Activated naive CD8-positive, alpha-beta T cell treated with anti-CD3 and anti-CD28 coated beads, Interleukin-2, amount 10 ng/mL, durations not matched to agents 7 days and 5 days (primary cell): ENCODE measurements at places on chromosomes 2 and 18.

GRCh38 chr2:205765151-205765550 lies 82.8 kb downstream of the NRP2 start:
- H3K27me3 ChIP-seq = peaks cover 28% of the 10 kb centered on the region
- H3K4me3 ChIP-seq = no peak overlapping the region
- H3K4me1 ChIP-seq = peaks cover 3% of the 10 kb centered on the region
- DNase-seq = no peak
- H3K36me3 ChIP-seq = no peaks in the 10 kb centered on the region

DNA sequence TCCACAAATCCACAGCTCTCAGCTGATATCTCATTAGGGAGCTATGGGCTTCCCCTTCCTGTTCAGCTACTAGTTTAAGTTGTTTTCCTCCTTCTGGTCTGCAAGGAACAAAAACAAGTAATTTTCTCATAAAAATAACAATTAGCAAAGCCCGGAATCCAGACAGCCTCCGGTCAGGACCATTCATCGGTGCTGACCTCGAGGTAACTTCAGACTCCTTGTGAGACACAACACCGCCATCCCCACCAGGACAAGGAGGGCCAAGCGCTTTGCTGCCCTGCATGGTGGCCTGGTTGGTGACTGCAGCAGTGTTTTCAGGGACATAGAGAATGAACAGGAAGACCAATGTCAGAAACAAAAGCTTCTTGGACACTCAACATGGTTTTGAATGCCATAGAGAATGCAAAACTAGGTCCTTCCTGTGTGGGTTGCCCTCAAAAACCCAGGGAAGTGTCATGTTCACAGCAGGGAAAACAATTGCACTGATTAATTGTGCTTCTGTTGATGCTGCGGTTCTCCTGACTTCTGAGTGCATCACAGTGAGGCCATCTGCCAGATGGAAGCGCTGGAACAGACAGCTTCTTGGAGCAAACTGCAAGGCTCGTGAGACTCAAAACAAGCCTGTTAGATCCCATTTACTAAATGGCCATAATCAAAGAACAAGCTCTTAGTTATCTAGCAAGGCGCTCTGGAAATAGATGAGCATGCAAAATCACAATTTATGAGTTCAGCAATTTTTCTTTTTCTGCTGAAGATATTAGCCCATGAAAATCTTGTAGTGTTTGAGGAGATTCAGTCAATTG lies 77.1 kb downstream of the HS1BP3 start:
- H3K27me3 ChIP-seq = no peaks in the 10 kb centered on the region
- peak overlapping the region; percentile 43 for H3K27ac ChIP-seq
- H3K36me3 ChIP-seq = peaks cover 13% of the 10 kb centered on the region
- H3K4me3 ChIP-seq = no peak overlapping the region
- no peak for DNase-seq

DNA sequence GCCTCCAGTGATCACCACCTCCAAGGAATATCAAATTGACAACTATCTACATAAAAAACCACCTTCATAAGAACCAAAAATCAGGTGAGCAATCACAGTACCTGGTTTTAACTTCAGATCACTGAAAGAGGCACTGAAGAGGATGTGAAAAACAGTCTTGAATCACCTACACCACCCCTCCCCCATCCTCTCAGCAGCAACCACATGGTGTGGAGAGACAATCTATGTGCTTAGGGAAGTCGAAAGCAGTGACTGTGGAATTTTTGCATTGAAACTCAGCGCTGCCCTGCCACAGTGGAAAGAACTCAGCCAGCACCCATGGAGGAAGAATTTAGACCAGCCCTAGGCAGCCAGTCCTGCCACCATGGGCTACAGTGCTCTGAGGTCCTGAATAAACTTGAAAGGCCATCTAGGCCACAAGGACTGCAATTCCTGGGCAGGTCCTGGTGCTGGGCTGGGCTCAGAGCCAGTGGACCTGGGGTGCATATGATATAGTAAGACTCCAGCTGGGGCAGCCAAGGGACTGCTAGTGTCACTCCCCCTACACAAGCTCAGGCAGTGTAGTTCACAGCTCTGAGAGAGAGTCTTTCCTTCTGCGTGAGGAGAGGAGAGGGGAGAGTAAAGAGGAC lies 75.6 kb downstream of the ATL2 start:
- H3K36me3 ChIP-seq = peaks cover 50% of the 10 kb centered on the region
- peak overlapping the region; percentile 45 for H3K27ac ChIP-seq
- no peak overlapping the region for H3K4me3 ChIP-seq
- H3K27me3 ChIP-seq = no peaks in the 10 kb centered on the region
- DNase-seq = no peak

DNA sequence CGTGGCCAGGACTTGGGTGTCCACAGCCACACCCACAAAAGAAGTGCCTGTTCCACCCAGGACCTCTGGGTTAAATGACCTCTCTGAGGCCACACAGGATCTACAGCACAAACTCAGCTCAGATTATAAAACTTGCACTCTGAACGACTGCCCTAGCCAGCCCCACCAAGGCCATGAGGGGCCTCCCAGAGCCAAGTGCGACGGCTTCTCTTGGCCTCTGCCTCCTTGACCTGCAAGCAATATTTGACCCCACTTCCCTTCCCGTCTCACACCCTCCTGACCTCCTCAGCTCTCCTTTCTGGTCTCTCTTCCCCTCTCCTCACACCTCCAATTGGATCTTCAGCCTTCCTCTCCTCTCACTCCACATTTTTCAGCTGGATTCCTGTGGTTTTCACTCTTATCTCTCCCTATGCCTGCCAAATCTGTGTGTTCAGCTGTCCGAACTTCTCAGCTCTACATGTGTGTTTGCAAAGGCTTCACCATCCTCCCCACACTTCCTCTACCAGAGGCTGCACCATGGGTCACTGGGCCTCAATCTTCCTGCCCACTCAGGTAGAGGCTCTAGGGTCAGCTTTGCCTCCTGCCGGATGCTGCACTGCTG lies 25.3 kb upstream of the STEAP3 start:
- no peak overlapping the region for H3K4me3 ChIP-seq
- H3K27me3 ChIP-seq = peaks cover 16% of the 10 kb centered on the region
- H3K27ac ChIP-seq = no peak overlapping the region
- DNase-seq = no peak
- peaks cover 2% of the 10 kb centered on the region for H3K4me1 ChIP-seq

GRCh38 chr2:233413559-233414272 lies 59.4 kb downstream of the DGKD start:
- no peak overlapping the region for H3K4me3 ChIP-seq
- peaks cover 54% of the 10 kb centered on the region for H3K4me1 ChIP-seq
- peaks cover 45% of the 10 kb centered on the region for H3K36me3 ChIP-seq
- no peaks in the 10 kb centered on the region for H3K27me3 ChIP-seq
- no peak overlapping the region for H3K27ac ChIP-seq
- DNase-seq = no peak

DNA sequence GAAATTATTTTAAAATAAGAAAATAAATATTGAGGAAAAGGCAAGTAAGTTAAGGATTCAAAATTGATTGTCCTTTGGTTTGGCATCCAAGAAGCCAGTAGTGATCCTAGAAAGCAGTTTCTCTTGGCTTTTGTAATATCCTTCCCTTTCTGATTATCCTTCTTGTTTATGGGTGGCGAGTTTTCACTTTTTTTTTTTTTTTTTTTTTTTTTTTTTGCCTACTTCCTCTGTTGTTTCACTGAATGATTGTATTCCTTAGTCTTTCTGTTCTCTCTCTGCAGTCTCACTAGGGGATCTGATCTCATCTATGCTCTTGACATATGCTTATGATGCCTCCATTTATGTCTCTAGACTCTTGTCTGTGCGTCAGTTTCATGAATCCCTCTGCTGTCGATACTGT lies 4.2 kb downstream of the NAPG start:
- peak overlapping the region; percentile 75 for H3K27ac ChIP-seq
- no peak overlapping the region for H3K4me3 ChIP-seq
- DNase-seq = no peak
- peaks cover 30% of the 10 kb centered on the region for H3K4me1 ChIP-seq

DNA sequence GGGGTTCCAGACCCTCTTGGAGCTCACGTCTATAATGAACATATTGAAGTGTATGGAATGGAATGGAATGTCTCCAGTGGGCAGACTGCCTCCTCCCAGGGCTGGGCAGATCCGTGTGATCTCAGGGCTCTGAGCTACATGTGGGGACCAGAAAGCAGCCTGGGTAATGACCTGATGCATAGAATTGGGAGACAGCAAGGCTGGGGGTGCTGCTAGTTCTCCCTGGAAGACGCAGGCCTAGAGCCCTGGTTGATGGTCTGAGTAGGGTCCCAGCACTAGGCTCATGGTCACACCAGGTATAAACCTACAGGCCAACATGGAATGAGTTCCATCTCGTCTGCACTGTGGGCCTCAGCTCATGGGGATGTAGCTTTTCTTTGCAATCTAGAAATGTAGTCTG lies 46.7 kb downstream of the ACAA2 start:
- DNase-seq = no peak
- peaks cover 2% of the 10 kb centered on the region for H3K27me3 ChIP-seq
- H3K27ac ChIP-seq = no peak overlapping the region
- H3K4me1 ChIP-seq = no peaks in the 10 kb centered on the region

- peaks cover 22% of the 10 kb centered on the region for H3K4me1 ChIP-seq
- H3K27me3 ChIP-seq = peaks cover 7% of the 10 kb centered on the region
- H3K4me3 ChIP-seq = peak overlapping the region; percentile 43
- H3K36me3 ChIP-seq = peaks cover 2% of the 10 kb centered on the region
These were observed 93.5 kb upstream of the MGAT4A start for GRCh38 chr2:98824256-98825019.

DNA sequence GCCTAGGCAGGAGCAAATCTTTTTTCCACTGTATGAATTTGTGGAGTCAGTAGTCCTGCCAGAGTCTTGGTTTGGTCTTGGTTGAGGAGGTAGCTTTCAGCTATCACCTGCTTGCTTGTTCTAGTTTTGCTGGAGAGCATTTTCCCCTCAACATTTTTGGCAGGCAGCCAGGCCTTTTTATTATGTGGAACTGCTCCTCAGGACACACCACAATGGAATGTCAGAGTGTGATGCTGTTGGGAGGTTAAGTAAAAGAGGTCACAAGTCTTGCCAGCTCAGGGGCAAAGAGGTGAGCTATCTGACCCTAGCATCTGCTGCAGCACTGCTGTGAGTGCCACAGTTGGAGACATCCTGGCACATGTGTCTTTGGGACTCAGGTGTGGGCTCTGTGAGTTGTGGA lies 258.0 kb downstream of the CNTNAP5 start:
- no peak for DNase-seq

DNA sequence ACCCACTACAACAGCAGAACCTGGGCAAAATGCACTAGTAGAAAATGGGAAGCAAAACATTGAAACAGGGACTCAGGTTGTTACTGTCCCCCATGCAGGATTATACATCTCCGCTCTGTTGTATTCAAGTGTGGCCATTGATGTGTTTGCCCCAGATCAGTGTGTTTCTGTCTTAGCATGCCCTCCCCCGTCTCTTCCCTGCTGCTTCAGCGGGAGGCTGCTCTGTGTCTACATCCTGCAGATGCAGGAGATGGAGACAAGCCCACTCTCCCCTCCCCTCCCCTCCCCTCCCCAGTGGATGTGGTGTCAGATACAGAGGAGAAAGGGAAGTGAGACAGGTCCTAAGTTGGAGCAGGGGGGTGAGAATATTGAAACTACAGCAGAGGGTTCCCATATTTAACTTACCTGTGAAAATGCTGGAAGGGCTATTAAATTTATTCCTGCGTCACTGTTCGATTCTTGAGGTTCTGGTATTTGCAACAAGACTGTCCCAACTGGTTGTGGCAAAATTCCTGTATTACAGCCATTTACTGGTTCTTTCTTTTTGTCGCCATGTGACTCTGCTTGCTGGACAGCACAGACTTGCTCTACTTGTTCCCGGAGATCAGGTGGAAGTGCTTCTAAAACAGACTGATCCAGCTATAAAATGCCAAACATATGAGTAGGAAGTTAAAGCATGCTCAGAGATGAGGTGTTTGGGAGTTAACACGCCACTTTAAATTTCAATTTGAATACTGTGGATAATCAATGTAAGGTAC lies 67.0 kb downstream of the EIF5B start:
- no peaks in the 10 kb centered on the region for H3K27me3 ChIP-seq
- H3K4me3 ChIP-seq = no peak overlapping the region
- no peak for DNase-seq

- peak overlapping the region; percentile 35 for H3K4me3 ChIP-seq
- peaks cover 39% of the 10 kb centered on the region for H3K27me3 ChIP-seq
These were observed 5.9 kb upstream of the SCYGR2 start for GRCh38 chr2:227592694-227593387.

GRCh38 chr2:27942612-27943547 lies 52.4 kb downstream of the BABAM2 start:
- H3K27ac ChIP-seq = no peak overlapping the region
- no peak for DNase-seq
- peaks cover 13% of the 10 kb centered on the region for H3K4me1 ChIP-seq

DNA sequence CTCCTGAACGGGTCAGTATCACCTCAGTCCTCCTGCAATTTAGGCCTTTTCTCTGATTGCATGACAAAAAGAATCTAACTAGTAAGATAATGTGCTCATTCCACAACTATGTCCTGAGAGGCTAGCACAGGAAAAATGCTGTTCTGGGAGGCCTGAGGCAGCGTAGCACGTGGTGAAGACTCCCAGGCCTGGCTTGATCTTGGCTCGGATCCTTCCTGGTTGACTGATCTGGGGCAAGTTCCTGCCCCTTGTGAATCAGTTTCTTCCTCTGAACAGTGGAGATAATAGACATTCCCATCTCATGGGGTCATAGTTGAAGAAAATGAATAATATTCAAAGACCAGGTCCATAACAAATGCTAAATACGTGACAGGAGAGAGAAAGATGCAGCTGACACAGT lies 12.3 kb downstream of the FBLN7 start:
- H3K27me3 ChIP-seq = peaks cover 14% of the 10 kb centered on the region
- no peaks in the 10 kb centered on the region for H3K36me3 ChIP-seq
- peaks cover 12% of the 10 kb centered on the region for H3K4me1 ChIP-seq
- H3K4me3 ChIP-seq = no peak overlapping the region
- no peak overlapping the region for H3K27ac ChIP-seq

DNA sequence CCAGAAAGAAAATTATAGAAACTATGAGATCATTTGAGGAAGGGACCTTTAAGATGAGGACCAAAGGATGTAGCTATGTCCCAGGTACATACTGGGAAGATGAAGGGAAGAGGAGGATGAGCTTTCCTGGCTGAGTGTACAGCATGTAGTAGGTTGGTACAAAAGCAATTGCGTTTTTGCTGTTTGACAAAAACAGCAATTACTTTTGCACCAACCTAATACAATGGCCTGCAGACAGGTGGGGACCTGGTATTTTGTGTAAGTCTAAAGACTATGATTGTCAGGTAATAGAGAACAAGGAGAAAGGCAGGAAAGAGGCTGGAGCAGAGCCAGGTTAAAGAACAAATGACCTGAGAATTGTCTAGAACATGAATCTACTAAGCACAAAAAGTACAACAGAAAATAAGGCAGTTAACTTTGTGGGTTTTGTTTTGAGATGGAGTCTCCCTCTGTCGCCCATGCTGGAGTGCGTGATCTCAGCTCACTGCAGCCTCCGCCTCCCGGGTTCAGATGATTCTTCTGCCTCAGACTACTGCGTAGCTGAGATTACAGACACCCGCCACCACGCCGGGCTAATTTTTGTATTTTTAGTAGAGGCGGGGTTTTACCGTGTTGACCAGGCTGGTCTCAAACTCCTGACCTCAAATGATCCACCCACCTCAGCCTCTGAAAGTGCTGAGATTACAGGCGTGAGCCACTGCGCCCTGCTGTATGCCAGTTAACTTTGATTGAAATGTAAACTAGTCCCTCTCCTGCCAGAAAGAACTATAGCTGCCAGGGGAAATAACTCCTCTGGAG lies 3.2 kb upstream of the TGOLN2 start:
- no peak overlapping the region for H3K27ac ChIP-seq
- H3K4me1 ChIP-seq = peaks cover 8% of the 10 kb centered on the region
- no peak overlapping the region for H3K4me3 ChIP-seq
- no peaks in the 10 kb centered on the region for H3K27me3 ChIP-seq
- peaks cover 17% of the 10 kb centered on the region for H3K36me3 ChIP-seq
